HCT116 (cell line): ENCODE measurements at places on chromosomes 2 and 18.

DNA sequence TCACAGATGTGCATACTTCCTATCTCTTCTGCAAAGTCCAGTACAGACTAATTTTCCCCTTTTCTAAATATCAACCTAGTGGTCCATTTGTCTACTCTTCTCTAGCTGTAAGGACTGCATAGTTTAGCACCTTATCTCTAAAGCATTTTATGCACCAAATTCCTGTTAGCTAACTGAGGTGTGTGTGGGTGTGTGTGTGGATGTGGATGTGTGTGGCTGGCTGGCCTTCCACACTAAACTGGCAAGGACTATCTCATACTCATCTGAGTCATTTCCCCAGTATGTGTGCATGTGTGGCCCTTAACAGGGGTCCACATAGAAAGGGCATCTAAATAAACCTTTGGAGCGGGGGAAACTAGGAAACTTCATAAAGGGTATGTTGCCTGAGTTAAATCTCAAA lies 139.6 kb downstream of the TTC32 start:
- no peak for DNase-seq

DNA sequence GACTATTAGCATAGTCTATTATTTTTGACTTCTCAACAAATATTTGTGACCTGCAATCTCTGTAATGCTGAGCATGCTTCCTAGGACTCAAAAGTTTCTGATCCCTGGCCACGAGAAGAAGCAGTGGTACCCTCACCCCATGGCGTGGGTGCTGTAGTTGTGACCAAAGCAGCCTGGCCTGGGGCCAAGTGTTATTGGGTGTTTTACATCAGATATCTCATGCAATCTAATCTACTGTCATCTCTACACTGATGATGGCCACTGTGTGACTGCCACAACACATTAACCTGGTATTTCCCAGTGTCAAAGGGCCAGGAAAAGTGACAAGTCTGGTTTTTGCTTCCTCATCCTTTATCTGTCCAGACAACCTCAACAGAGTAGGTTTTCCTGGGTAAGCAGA lies 80.8 kb upstream of the WIPF1 start:
- no peak for DNase-seq

DNA sequence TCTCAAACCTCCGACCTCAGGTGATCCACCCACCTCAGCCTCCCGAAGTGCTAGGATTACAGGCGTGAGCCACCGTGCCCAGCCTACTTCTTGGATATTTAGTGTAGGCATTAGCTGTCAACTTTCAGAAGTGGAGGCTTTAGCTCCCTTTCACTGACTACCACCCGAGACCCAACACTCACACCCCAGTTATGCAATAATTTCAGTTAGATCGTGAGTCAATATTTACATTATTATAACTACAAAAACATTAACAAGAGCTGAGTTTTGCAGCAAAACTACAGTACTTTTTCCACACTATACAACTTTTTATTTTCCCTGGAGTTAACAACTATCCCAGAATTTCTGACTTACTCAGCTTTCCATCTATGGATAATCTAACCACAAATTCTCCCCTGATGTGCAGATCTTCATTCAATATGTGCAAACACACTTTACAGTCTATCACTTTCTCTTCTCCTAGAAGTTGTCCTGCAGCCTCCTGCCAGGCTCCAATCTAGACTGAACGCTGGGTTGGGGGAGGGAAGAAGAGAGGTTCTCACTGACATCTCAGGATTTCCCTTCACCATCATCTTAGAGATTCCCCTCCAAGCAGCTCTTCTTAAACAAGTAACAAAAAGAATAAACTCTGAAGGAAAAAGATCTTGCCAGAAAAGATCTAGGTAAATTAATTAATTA lies 10.1 kb downstream of the TBC1D8 start:
- no peak for DNase-seq

GRCh38 chr2:206435742-206436141 lies 7.6 kb upstream of the ADAM23 start:
- DNase-seq, result no peak

DNA sequence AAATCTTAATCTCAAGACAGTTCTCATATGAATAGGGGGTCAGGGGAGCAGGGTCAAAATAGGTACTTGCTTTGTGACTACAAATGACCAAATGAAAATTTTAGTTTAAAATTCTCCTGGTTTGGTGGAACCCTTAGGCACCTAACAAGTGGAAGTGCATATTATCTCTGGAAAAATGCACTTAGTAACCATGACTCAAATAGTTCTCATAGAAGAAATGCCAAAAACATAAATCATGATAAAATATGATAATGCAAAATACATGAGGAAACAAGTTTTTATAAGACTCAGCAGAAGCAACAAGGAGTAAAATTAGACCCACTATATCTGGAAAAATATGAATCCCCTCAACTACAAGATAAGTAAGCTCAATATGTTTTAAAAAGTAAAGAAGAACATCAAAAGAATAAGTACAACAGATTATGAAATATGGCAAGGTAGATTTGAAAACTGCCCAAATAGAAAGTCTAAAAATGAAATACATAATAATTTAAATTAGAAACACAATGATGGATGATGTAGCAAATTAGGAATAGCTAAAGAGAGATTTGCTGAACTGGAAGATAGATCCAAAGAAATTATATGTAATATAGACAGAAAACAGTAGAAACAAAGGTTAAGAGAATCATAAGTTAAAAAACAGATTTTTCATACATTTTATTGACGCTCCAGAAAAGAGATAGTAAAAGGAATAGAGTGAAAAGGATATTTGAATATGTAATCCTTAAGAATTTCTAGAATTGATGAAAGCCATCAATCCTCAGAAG lies 308.3 kb downstream of the SETBP1 start:
- no peak for DNase-seq

- DNase-seq, result no peak
Measured at GRCh38 chr2:26058390-26058789, 24.5 kb downstream of the RAB10 start.

DNA sequence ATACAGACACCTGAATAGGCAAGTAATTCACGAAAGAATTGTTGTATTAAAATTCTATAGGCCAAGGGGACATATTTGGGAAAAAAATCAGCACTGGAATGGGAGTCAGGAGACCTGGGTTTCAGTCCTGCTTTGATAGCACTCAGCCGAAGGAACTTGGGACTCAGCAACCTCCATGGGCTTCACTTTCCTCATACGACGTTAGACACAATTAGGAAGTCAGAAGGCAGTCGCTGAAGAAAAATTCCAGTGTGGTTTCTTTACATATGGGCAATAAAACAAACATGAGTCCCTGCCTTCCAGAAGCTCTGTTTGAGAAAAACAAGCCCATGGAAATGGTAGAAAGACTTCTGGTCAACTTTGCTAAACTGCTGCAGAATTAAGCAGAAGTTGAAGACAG lies 15.1 kb upstream of the CYRIA start:
- DNase-seq, result no peak

DNA sequence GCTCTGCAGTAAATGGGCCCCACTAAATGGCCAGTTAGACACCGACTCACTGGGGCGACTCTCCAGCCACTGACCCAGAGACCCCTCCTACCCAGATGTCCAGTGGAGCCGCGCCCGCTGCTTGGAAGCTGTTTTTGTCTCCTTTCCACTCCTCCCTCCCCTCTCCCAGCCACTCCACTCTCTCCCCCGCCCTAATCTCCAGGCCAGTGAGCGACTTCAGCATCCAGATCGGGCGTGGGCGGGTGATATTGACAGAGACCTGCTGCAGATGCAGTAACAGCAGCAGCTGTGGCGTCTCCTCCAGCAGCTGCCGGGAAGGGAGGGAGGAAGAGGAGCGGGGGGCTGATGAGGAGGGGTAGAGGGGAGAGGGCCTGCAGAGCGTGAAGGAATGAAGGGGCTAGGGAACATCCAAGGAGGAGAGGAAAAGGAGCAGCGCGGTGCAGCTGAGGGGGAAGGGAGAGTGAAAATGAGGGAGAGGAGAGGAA lies at the start of gene SCN7A:
TSS of gene SCN7A (minus strand) at position 110 of the 485 bp plus-strand sequence. CDS start 16,553 bp downstream, outside the sequence.
- DNase-seq, result no peak

GRCh38 chr2:240353944-240354343 lies 81.5 kb upstream of the GPC1 start:
- DNase-seq, result no peak

- no peak for DNase-seq
Measured at GRCh38 chr2:184305105-184305504, 293.2 kb upstream of the ZNF804A start.

- no peak for DNase-seq
Measured at GRCh38 chr18:27461957-27462356, 276.8 kb upstream of the CHST9 start.

GRCh38 chr2:84640411-84640810 lies 124.1 kb downstream of the DNAH6 start:
- no peak for DNase-seq

GRCh38 chr2:15976354-15976753 lies 36.0 kb downstream of the MYCN start:
- no peak for DNase-seq

DNA sequence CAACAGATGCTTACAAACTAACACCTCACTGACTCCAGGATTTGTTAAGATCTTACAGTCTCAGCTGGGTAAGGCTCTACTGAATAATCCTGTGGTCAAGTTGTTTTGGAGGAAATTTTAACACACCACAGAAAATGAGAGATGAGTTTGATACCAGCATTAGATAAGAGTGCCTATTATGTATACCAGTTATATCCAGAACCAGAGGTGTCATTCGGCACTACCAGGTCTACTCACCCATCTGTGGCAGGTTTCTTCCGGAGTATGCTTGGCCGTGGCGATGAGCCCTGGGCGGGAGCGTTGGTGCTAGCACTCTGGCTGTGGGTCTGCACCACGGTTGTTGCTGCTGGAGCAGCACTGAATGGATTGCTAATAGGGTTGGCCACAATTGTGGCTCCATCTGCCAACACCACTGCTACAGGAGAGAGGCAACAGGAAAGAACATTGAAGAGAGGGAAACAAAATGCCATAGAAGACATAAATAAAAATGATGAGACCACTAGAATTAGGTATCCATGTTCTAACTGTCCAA lies 41.2 kb downstream of the SAP130 start:
- no peak for DNase-seq

DNA sequence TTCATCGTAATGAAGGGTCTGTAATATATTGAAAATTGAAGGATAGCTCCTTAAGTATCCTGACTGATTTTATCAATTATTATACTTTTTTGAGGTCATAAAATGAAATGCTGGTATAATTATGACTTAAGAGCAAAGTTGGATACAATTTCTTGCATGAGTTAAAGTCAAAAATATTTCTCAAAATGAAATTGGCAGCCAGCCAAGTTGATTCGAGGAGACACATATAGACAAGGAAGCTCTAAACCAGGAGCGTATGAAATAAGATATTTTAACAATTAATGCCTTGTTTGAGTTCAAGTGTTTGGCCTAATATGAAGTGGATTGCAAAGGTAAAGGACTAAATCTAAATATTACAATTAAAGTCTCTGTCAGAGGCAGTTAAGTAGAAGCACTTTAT lies 260.4 kb upstream of the DSEL start:
- no peak for DNase-seq
